MCF 10A (cell line): ENCODE measurements at places on chromosomes 13 and 19. TPM values are rescaled to one million over a fixed set of nuclear protein-coding genes. Genes with fewer than 3 reads are reported as not detected.

ZNF793 gene
- not detected in 2 replicates for total RNA-seq

LYL1 gene
- total RNA-seq = not detected in 2 replicates

ZNF829 gene
- 3.3 and 3.7 TPM in 2 replicates for total RNA-seq

IRS2 gene
- total RNA-seq = 41.8 and 48.5 TPM in 2 replicates

ZNF431 gene
- total RNA-seq = 17.2 and 22.1 TPM in 2 replicates

DACH1 gene
- not detected in 2 replicates for total RNA-seq

CEACAM4 gene
- total RNA-seq = not detected in 2 replicates

LPAR2 gene
- total RNA-seq = 15.5 and 17.4 TPM in 2 replicates

CCDC122 gene
- 15.7 and 16.3 TPM in 2 replicates for total RNA-seq

TEAD2 gene
- total RNA-seq = 3.5 and 6.2 TPM in 2 replicates

MYO1F gene
- 0.16 and 0.27 TPM in 2 replicates for total RNA-seq

PGLYRP1 gene
- not detected in 2 replicates for total RNA-seq

SMIM17 gene
- not detected in 2 replicates for total RNA-seq

URAD gene
- total RNA-seq = not detected in 2 replicates

SIGLEC12 gene
- total RNA-seq = not detected in 2 replicates

ZNF723 gene
- total RNA-seq = not detected in 2 replicates

ZIC5 gene
- total RNA-seq = not detected in 2 replicates

CYTH2 gene
- total RNA-seq = 70.3 and 72.2 TPM in 2 replicates

CLEC11A gene
- 2.4 and 2.8 TPM in 2 replicates for total RNA-seq

KISS1R gene
- not detected in 2 replicates for total RNA-seq

ZSWIM9 gene
- total RNA-seq = 4.8 and 5.5 TPM in 2 replicates

SHANK1 gene
- total RNA-seq = 0.10 and 0.44 TPM in 2 replicates

OVOL3 gene
- not detected in 2 replicates for total RNA-seq

LSM14A gene
- 93.7 and 100 TPM in 2 replicates for total RNA-seq

GPR12 gene
- not detected in 2 replicates for total RNA-seq

ADGRE2 gene
- 6.9 and 8.0 TPM in 2 replicates for total RNA-seq

FFAR3 gene
- not detected in 2 replicates for total RNA-seq

ZNF44 gene
- 10.3 and 10.5 TPM in 2 replicates for total RNA-seq

PLA2G4C gene
- 1.1 and 1.4 TPM in 2 replicates for total RNA-seq

APOE gene
- total RNA-seq = 3.3 and 7.0 TPM in 2 replicates

CGB3 gene
- not detected in 2 replicates for total RNA-seq

ZDHHC20 gene
- 33.5 and 42.2 TPM in 2 replicates for total RNA-seq

LRFN3 gene
- 7.4 and 10.1 TPM in 2 replicates for total RNA-seq

GJB6 gene
- total RNA-seq = not detected in 2 replicates

ZIC2 gene
- total RNA-seq = 7.0 and 8.2 TPM in 2 replicates

LRRC63 gene
- total RNA-seq = not detected in 2 replicates

RAD23A gene
- 197 and 219 TPM in 2 replicates for total RNA-seq

CALR3 gene
- not detected in 2 replicates for total RNA-seq

TEX26 gene
- not detected in 2 replicates for total RNA-seq

SPIB gene
- total RNA-seq = not detected in 2 replicates

PRR12 gene
- total RNA-seq = 19.0 and 20.2 TPM in 2 replicates

NMRK2 gene
- not detected in 2 replicates for total RNA-seq

ERICH6B gene
- total RNA-seq = not detected in 2 replicates

ALOX5AP gene
- total RNA-seq = 0.83 and 1.5 TPM in 2 replicates

LHB gene
- total RNA-seq = not detected in 2 replicates

ZNF529 gene
- total RNA-seq = 11.4 and 12.8 TPM in 2 replicates

ATP4B gene
- not detected in 2 replicates for total RNA-seq

CGB8 gene
- total RNA-seq = 1.3 TPM in 1 of 2 replicates, not detected in the other

CCDC70 gene
- total RNA-seq = not detected in 2 replicates

RNU6-9 gene
- total RNA-seq = not detected in 2 replicates

VSTM1 gene
- total RNA-seq = not detected in 2 replicates

EDNRB gene
- total RNA-seq = not detected in 2 replicates

PINLYP gene
- total RNA-seq = 0.74 TPM in 1 of 2 replicates, not detected in the other

ZNF541 gene
- total RNA-seq = not detected in 2 replicates

APOC4 gene
- total RNA-seq = not detected in 2 replicates

ZNF177 gene
- 0.79 and 3.0 TPM in 2 replicates for total RNA-seq

KRTDAP gene
- not detected in 2 replicates for total RNA-seq
